ENCODE measurements at places on chromosomes 3 and 15.

- no peak for DNase-seq
These were observed 610 bp downstream of the MAP4 start for GRCh38 chr3:48015431-48016180.

- DNase-seq = no peak
These were observed 59.7 kb downstream of the ATP2B2 start for GRCh38 chr3:10445561-10446175.

DNA sequence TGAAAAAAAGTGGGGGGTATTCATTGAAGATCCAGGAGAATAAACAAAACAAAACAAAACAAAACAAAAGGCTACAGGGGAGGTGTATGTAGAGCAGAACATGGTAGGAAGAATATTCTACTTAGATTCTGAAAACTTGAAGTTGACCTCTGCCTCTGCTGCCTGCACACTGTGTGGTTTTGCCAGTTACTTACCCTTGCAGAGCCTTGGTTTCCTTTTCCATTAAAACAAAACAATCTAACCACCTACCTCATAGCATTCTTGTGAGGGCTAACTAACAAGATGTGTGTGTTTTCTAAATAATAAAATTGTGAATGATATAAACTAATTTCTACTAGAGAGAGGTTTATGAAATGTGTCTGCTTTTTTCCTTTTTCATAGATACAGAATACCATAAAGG lies 423.1 kb downstream of the TIGIT start:
- DNase-seq = no peak

DNA sequence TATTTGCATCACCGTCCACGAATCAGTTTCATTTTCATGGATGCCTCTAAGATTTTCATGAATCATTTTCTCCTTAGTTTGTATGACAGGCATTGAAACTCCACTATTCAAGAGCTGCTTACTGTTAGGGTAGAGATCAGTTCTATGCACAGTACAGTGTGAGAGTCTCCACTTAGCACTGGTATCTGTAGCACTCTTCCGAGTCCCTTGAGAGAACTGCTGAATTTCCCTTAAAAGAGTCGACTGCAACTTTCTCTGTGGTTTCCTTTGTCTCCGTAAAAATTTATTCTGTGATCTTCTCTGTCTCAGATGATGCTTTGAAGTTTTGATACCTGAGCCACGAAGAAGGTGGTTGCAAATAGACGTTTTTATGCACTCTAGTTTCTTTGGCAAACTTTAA lies 14.8 kb downstream of the GTPBP8 start:
- no peak for DNase-seq

DNA sequence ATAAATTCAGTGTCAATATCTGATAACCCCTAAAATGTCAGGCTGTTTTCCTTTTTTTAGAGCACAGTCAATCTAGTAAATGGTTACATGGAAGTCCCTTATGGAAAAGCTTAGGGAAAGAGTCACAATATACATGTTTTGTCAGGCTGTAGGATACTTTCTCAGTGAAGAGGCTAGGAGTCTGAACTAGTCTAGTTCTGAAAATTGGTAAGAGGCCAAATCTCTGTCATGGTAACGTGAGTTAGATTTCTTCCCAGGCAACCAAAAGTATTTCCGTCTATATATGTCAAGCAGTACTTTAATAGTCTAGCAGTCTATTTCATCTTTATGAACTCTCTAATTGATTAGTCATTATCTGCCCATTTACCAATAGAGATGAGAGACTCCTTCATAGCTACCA lies 215.9 kb upstream of the LRRC3B start:
- DNase-seq = no peak

DNA sequence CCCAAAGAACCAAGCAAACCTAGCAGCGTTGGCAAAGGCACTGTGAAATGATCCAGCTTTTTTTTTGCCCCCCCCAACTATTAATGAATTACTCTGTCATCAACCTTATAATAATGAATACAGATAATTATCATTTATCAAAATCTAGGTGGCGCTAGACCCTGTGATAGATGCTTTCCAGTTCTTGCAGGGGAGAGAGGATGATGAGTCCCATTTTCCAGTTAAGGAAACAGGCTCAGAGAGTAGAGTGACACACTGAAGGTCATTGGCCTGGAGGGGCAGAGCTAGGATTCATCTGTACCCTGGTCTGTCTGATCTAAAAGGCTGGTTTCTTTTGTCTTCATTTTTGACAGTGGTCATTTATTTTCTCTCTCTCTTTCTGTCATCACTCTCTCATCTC lies 5.0 kb downstream of the ACOX2 start:
- DNase-seq = no peak

DNA sequence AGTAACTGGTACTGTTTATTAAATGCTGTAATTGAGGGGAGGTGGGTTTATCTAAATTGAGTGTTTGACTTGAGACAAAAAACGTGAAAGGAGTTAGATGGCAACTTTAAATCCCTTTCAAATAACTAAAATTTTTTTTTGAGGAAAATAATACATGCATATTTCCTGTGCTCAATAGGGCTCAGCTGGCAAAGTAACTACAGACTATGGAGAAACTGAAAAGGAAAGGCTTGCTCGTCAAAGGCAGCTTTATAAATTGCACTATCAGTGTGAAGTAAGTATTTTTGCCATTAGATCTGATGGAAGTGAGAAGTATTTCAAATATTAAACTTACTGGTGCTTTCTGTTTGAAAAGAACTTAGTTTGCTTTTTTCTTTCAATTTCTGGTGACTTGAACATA lies 72.2 kb downstream of the DZIP3 start:
- no peak for DNase-seq

DNA sequence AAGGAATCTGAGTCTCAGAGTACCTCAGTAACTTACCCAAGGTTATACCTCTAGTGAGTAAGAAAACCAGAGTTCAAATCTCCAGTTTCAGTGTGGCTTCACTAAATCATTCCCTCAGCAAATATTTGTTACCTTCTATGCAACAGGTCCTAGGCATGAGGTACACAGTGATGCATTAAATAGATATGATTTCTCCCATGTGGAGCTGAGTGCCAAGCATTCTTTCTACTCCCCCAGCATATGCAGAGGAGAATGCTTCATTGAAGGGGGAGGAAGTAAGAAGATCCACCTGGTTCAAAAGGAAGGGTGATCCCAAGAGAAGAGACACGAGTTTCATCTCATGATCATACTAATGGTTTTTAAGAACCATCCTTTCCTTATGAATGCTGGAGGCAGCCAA lies 6.8 kb upstream of the MTHFS start:
- DNase-seq = no peak
